ENCODE measurements at places on chromosomes 7 and 10. TPM values are rescaled to one million over a fixed set of nuclear protein-coding genes. Genes with fewer than 3 reads are reported as not detected.

DNA sequence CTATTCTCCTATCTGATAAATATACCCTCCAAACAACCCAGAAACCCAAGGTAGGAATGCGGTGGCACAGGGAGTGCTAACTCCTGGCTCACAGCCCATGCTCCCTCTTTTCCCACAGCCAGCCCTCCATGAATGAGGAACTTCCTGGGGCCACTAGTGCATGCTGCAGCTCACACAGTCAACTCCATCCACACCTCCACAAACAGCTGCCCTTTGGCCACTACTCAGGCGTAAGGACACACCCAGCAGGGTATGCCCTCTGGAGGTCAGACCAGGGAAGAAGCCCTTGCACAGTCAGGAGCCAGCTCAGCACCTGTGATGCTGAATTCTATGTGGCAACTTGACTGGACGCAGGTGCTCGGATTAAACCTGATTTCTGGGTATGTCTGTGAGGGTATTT lies 85.2 kb upstream of the PIK3CG start:
- DNase-seq = no peak

DNA sequence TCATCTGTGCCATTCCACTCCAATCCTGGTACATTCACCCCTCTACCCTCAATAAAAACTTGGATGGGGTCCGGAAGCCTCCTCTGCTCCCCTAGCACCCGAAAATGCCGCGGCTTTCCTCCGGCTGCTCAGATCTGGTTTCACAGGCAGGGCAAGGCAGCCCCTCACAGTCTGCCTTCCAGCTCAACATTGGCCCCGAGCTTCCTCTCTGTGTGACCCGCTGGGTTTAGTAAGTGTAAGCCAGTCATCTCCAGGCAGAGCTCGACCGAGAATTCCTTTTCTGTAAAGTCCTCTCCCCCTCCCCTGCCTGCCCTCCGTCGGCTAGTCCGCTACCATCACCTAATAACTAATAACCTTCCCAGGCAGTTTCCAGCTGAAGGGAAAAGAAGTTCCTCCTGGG lies 3.4 kb downstream of the INHBA start:
- DNase-seq = no peak

GRCh38 chr7:50664937-50665336 lies 99.7 kb upstream of the DDC start:
- no peak for DNase-seq

Gene IL15RA
- 23.7 TPM for total RNA-seq

Data from activated T-cell treated with anti-CD3 and anti-CD28 coated beads, Interleukin-2, amount 50 U/mL, for 72 hours (primary cell).